ENCODE measurements at places on chromosomes 4 and X.

- peaks cover 3% of the 10 kb centered on the region for H3K4me1 ChIP-seq
- no peak for DNase-seq
- H3K27ac ChIP-seq, result no peak overlapping the region
- no peak overlapping the region for H3K4me3 ChIP-seq
- no peaks in the 10 kb centered on the region for H3K36me3 ChIP-seq
- H3K27me3 ChIP-seq, result no peaks in the 10 kb centered on the region
These were observed 17.6 kb downstream of the TRIM61 start for GRCh38 chr4:164959896-164960295.

- H3K36me3 ChIP-seq, result no peaks in the 10 kb centered on the region
- peaks cover 7% of the 10 kb centered on the region for H3K4me1 ChIP-seq
- H3K27me3 ChIP-seq, result no peaks in the 10 kb centered on the region
- peak overlapping the region; percentile 46 for H3K4me3 ChIP-seq
- DNase-seq, result no peak
These were observed 84.2 kb downstream of the HPRT1 start for GRCh38 chrX:134544135-134544512.

DNA sequence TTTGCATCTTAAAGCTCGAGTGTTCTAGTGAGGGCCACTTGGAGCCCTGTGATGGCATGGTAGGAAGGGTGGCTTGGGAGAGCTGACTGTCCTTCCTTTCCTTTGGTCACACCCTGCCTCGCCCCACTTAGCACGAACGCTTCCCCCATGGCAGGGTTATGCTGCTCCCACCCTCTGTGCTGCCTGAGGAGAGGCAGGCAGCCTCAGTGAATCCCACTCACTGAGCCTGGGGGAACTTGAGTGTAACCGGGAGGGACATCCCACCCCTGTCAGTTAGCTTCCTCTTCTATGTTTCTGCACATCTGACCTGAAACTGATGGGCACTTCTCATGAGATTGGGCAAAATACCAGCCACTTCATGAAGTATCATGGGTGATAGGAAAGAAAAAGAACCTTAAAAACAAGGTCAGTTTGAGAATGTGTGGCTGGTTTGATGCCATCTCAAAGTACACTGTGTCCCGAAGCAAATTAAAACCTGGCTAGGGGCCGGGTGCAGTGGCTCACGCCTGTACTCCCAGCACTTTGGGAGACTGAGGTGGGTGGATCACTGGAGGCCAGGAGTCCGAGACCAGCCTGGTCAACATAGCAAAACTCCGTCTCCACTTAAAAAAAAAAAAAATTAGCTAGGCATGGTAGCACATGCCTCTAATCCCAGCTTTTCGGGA lies 10.1 kb downstream of the TKTL1 start:
- H3K27me3 ChIP-seq, result no peaks in the 10 kb centered on the region
- no peak for DNase-seq
- H3K4me3 ChIP-seq, result no peak overlapping the region
- H3K27ac ChIP-seq, result no peak overlapping the region
- H3K36me3 ChIP-seq, result no peaks in the 10 kb centered on the region
- no peaks in the 10 kb centered on the region for H3K4me1 ChIP-seq

DNA sequence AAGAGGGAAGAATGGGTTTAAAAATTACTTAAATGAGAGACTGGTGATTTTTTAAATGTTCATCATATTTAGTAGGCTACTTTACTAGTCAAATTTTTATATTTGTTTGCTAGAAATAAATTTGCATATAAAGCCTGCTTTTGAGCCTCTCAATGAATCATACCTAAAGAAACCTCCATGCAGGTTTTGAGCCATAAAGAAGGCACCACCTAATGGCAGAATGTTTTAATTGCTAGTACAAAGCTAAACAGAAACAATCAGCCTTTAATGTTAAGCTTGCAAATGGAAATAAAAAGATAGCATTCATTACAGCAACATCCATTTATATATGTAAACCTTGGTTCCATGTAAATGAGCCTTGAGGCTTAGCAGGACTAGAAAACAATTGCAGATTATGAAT lies 989.7 kb downstream of the CCSER1 start:
- no peak for DNase-seq
- no peaks in the 10 kb centered on the region for H3K36me3 ChIP-seq
- H3K4me1 ChIP-seq, result no peaks in the 10 kb centered on the region
- H3K27ac ChIP-seq, result no peak overlapping the region
- no peak overlapping the region for H3K4me3 ChIP-seq

GRCh38 chrX:32126997-32127396 lies 1055.2 kb upstream of the FTHL17 start:
- H3K27ac ChIP-seq, result no peak overlapping the region
- DNase-seq, result no peak
- no peaks in the 10 kb centered on the region for H3K36me3 ChIP-seq
- H3K4me3 ChIP-seq, result no peak overlapping the region
- no peaks in the 10 kb centered on the region for H3K4me1 ChIP-seq

DNA sequence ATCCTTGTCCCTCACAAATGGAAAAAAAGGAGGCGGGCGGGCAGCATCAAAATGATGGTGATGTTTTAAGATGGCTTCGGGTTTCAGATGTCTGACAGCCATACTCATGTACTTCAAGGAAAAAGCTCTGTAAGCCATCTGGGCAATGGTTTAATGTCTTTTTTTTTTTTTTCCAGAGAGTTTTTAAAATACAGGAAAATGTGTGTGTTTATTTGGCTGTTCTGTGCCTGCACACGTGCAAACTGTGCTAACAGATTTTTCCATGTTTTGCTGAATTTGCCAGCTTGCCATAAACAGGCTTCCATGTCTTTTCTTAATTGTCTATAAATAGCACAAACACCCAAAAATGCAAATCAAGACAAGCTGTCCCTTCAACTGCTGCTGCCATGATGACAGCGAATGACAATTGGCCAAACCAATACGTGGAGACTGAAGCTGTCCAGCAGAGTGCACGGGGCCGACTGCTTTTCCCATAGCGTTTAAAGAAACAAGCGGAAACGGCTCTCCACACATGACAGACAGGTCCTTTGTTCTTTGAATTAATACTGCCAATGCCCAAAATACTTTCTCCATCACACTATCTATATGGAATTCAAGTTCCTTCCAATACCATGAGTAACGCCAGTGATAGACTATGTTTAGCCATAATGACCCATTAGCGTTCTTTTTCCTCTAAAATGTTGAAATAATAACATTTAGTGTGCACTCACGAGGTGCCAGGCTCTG lies 35.7 kb downstream of the AFAP1 start:
- H3K27ac ChIP-seq, result peak overlapping the region; percentile 86
- no peak for DNase-seq
- H3K27me3 ChIP-seq, result no peaks in the 10 kb centered on the region
- H3K4me1 ChIP-seq, result peaks cover 34% of the 10 kb centered on the region
- H3K4me3 ChIP-seq, result peak overlapping the region; percentile 34

- no peaks in the 10 kb centered on the region for H3K36me3 ChIP-seq
- H3K4me1 ChIP-seq, result peaks cover 11% of the 10 kb centered on the region
- H3K27ac ChIP-seq, result no peak overlapping the region
- no peak overlapping the region for H3K4me3 ChIP-seq
These were observed 108.6 kb downstream of the DHX15 start for GRCh38 chr4:24475756-24476155.

- H3K4me3 ChIP-seq, result no peak overlapping the region
- no peak for DNase-seq
- no peaks in the 10 kb centered on the region for H3K27me3 ChIP-seq
- H3K27ac ChIP-seq, result no peak overlapping the region
- no peaks in the 10 kb centered on the region for H3K36me3 ChIP-seq
These were observed 204.0 kb upstream of the NHS start for GRCh38 chrX:17170973-17171372.

- H3K27me3 ChIP-seq, result no peaks in the 10 kb centered on the region
- H3K4me1 ChIP-seq, result no peaks in the 10 kb centered on the region
- H3K4me3 ChIP-seq, result no peak overlapping the region
- no peak overlapping the region for H3K27ac ChIP-seq
- no peak for DNase-seq
These were observed 60.8 kb downstream of the SPCS3 start for GRCh38 chr4:176380352-176381157.

- H3K4me1 ChIP-seq, result peaks cover 5% of the 10 kb centered on the region
- H3K27me3 ChIP-seq, result no peaks in the 10 kb centered on the region
- no peak for DNase-seq
These were observed 102.9 kb upstream of the LRPAP1 start for GRCh38 chr4:3634894-3635820.

DNA sequence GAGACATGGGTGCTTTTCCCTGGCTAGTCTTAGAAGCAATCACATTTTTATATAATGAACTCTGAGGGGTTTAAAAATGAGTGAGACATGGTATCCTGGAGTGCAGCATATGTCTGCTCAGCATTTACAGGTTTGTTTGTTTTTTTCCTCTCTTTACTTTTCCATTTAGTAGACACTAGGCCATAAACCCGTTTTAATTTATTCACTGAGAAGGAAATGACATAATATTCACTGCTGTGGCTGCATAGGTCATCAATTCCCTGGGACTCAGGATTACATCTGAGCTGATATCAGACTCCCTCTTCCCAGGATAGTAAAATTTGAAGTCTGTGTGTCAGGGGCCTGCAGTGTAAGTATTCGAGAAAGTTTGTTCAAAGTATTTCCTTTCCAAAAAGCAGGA lies 178.9 kb upstream of the SPRY1 start:
- DNase-seq, result no peak
- H3K4me1 ChIP-seq, result peaks cover 18% of the 10 kb centered on the region
- H3K4me3 ChIP-seq, result no peak overlapping the region
- H3K27ac ChIP-seq, result no peak overlapping the region
- no peaks in the 10 kb centered on the region for H3K36me3 ChIP-seq

- H3K4me3 ChIP-seq, result no peak overlapping the region
- no peaks in the 10 kb centered on the region for H3K4me1 ChIP-seq
- no peak for DNase-seq
- no peaks in the 10 kb centered on the region for H3K27me3 ChIP-seq
- H3K36me3 ChIP-seq, result no peaks in the 10 kb centered on the region
- no peak overlapping the region for H3K27ac ChIP-seq
These were observed 21.9 kb downstream of the BMP3 start for GRCh38 chr4:81052119-81053068.

DNA sequence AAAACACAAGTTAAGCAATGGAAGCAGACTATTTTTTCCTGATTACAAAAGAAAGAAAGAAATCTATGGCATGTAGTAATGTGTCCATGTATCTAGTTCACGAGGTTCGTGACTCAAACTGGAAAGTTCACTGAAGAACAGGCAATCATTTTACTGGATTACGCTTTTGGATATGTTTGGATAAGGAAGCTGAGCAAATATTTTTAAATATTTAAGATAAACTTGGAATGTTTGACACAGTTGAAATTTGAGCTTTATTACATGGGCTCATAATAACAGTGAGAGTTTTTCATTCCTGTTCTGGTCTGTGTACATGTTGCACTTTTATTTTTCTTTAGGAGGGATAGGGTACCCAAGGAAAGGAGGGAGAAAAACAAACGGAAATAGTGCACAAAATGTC lies 244.2 kb upstream of the GK2 start:
- H3K36me3 ChIP-seq, result no peaks in the 10 kb centered on the region
- H3K4me1 ChIP-seq, result peaks cover 14% of the 10 kb centered on the region
- no peak for DNase-seq
- H3K27me3 ChIP-seq, result no peaks in the 10 kb centered on the region
- H3K27ac ChIP-seq, result peak overlapping the region; percentile 42
- H3K4me3 ChIP-seq, result peak overlapping the region; percentile 19

GRCh38 chrX:40189637-40190036 lies 91.9 kb upstream of the BCOR start:
- H3K4me3 ChIP-seq, result no peak overlapping the region
- no peaks in the 10 kb centered on the region for H3K36me3 ChIP-seq
- DNase-seq, result no peak
- no peaks in the 10 kb centered on the region for H3K4me1 ChIP-seq
- H3K27me3 ChIP-seq, result no peaks in the 10 kb centered on the region

DNA sequence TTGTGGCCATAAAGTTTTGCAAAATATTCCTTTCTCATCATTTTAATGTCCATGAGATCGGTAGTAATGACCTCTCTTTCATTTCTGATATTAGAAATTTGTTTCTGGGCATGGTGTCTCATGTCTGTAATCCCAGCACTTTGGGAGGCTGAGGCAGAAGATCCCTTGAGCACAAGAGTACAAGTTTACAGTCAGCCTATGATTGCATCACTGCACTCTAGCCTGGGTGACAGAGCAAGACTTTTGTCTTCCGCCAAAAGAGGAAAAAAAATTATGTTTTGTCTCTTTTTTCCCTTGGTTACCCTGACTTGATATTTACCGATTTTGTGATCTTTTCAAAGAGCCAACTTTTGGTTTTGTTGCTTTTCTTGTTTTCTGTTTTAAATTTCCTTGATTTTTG lies 10.8 kb upstream of the NKAP start:
- H3K27ac ChIP-seq, result no peak overlapping the region
- DNase-seq, result no peak
- no peaks in the 10 kb centered on the region for H3K4me1 ChIP-seq
- H3K4me3 ChIP-seq, result no peak overlapping the region

DNA sequence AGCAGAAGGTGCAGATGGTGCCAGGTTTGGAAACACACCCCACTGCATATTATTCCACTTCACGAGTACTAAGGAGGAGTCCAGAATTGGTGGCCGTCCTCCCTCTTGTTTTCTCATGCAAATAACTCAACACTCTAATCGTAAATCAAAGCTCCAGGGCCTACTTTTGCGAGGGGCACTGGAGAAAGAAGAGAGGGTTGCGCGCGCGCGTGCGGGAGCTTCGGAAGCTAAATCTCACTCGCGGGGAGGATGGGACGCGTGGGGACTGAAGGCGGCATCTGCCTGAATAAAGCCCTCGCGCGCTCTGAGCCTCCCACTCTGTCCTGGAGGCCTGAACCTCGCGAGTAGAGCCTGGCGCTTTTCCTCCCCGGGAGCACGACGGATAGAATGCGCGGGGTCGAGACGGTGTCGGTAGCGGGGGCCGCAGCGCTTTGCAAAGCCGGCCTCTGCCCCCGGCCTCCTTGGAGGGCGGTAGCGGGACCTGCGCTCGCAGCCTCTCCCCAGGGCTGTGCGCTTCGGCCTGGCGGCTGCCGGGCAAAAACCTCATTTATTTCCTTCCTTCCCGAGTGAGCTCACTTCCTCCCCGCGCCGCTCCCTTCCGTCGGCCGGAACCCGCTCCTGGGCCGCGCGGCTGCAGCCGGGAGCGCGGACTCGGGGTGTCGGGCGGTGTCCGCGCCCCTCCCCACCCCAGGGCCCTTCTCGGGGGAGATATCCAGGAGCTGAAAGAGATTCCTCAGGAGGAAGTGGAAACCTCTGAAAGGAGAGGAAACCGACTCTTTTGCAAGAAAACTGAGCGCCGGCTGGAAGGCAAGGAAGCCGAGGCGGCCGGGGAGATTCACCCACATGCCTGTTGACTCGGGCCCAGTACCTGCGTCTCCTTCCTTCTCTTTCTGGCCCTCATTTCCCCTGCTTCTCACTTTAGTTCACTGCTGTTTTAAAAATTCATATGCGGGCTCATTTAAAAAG lies 20.7 kb downstream of the HAND2 start:
- no peaks in the 10 kb centered on the region for H3K27me3 ChIP-seq
- H3K36me3 ChIP-seq, result no peaks in the 10 kb centered on the region
- H3K4me3 ChIP-seq, result peak overlapping the region; percentile 82
- DNase-seq, result no peak
- H3K4me1 ChIP-seq, result no peaks in the 10 kb centered on the region

DNA sequence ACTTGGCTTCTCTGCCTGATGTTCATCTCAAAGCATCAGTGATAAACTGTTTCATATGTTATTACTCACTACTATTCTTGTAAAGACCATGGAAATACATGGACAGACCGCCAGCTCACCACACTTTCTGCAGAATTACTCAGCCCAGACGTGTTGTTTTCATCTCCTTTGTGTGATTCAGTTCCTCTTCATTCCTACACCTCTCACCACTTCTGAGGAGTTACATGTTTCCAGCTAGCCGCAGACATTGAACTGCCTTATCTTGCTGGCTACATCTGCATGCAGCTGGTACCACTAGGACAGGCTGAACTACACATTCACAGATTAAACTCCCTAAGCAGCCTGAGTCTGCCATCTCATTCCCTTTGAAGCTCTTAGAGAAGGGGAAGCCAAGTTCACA lies 443.2 kb upstream of the FGF16 start:
- peak overlapping the region; percentile 71 for H3K27ac ChIP-seq
- H3K36me3 ChIP-seq, result no peaks in the 10 kb centered on the region
- H3K27me3 ChIP-seq, result no peaks in the 10 kb centered on the region
- H3K4me3 ChIP-seq, result no peak overlapping the region
- no peaks in the 10 kb centered on the region for H3K4me1 ChIP-seq
- DNase-seq, result no peak

Measured in thoracic aorta (tissue), 2 donors.